SK-N-DZ (cell line): ENCODE measurements at places on chromosomes 2 and 18.

- DNase-seq: no peak
Measured at GRCh38 chr2:120319123-120319522, 26.8 kb upstream of the INHBB start.

- no peak for DNase-seq
Measured at GRCh38 chr2:240624950-240625621, at the start of gene GPR35. GPR35 (plus strand) TSS chr2:240625480; CDS start chr2:240629953, 4,473 bp downstream.

- no peak for DNase-seq
Measured at GRCh38 chr2:8080063-8080462, 601.8 kb upstream of the ID2 start.

DNA sequence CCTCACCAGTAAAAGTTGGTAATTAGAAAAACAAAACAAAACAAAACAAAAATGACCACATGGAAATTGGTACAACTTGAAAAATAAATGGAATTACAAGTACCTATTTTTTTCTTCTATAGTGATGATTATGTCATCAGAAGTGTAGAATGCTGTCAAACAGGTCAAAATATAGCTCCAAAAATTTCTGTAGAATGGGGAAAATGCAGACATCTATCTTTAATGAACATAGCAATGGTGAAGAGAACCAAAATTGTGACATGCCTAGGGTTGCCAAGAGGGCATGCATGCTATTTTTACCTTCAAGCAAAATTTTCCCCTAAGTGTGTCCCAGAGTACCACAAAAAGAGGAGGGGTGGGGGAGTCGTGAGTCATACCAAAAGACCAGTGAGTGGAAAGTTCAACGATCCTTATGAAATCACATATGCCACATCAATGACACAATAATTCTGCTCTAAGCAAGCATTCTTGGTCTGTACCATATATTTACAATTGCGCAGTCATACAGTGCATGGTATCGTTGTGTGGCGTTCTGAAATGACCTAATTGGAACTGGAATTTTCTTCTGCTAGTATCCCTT is 1436.4 kb downstream of the SUCLG1 start:
- no peak for DNase-seq

GRCh38 chr2:71716697-71717624 is 263.6 kb downstream of the DYSF start:
- DNase-seq: no peak

DNA sequence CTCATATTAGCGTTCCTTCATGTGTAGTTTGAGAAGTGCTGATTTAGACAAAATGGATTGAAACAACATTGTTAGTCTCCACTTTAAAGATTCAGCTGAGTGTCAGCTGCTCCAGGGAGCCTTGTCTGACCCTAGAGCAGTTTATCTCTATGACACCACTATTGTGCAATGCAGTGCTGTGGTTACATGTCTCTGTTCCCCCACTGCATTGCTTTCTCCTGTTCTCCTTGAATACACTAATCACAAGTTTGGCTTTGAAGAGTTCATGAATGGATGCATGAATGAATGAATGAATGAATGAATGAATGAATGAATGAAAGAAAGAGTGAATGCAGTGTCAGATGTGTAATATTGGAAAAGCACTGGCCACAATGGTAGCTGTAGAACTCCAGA is 38.3 kb downstream of the GCG start:
- no peak for DNase-seq
